Tibial nerve (tissue), 4 donors: ENCODE measurements at places on chromosomes 3 and 15. TPM values are rescaled to one million over a fixed set of nuclear protein-coding genes. Genes with fewer than 3 reads are reported as not detected.

- no peaks in the 10 kb centered on the region for H3K36me3 ChIP-seq
- no peak overlapping the region for H3K4me3 ChIP-seq
- no peaks in the 10 kb centered on the region for H3K27me3 ChIP-seq
- H3K27ac ChIP-seq, result no peak overlapping the region
Observed at GRCh38 chr15:55349282-55349681, 30.3 kb downstream of the PIGB start.

DNA sequence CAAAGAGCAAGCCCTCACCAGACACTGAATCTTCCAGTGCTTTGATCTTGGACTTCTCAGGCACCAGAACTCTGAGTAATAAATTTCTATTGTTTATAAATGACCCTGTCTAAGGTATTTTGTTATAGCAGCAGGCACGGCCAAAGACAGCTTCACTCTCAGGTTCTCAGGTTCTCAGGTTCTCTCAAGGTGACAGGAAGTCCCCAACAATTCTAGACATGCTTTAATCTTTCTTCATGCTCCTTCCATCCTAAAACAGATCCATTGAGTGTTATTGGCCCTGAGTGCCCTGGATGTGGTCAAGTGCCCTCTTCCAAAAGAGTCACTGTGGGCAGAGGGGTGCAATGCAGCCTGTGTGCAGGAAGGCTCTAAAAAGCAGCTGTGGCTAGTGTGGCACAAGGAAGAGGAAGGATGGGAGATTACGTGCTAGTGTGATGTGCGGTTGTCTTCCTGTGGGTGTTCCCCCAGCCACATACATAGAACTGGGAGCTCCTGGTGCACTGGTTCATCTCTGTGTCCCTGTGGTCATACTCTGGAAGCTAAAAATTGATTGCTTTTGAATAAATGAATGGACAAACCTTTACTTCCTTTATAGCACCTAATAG lies 11.0 kb upstream of the RAB7A start:
- DNase-seq, result no peak
- H3K27ac ChIP-seq, result no peak overlapping the region
- H3K4me1 ChIP-seq, result no peaks in the 10 kb centered on the region
- H3K27me3 ChIP-seq, result no peaks in the 10 kb centered on the region
- no peak overlapping the region for H3K4me3 ChIP-seq

GRCh38 chr3:77321646-77322045 lies 281.7 kb downstream of the ROBO2 start:
- DNase-seq, result no peak
- H3K4me3 ChIP-seq, result no peak overlapping the region
- H3K36me3 ChIP-seq, result no peaks in the 10 kb centered on the region
- no peak overlapping the region for H3K27ac ChIP-seq
- no peaks in the 10 kb centered on the region for H3K27me3 ChIP-seq

- DNase-seq, result no peak
- H3K36me3 ChIP-seq, result no peaks in the 10 kb centered on the region
- H3K27me3 ChIP-seq, result no peaks in the 10 kb centered on the region
Observed at GRCh38 chr3:169106662-169107061, 556.9 kb downstream of the MECOM start.

GRCh38 chr3:4774531-4774930 lies 204.7 kb upstream of the BHLHE40 start:
- no peak overlapping the region for H3K4me3 ChIP-seq
- H3K27ac ChIP-seq, result no peak overlapping the region
- H3K36me3 ChIP-seq, result no peaks in the 10 kb centered on the region
- DNase-seq, result no peak

DNA sequence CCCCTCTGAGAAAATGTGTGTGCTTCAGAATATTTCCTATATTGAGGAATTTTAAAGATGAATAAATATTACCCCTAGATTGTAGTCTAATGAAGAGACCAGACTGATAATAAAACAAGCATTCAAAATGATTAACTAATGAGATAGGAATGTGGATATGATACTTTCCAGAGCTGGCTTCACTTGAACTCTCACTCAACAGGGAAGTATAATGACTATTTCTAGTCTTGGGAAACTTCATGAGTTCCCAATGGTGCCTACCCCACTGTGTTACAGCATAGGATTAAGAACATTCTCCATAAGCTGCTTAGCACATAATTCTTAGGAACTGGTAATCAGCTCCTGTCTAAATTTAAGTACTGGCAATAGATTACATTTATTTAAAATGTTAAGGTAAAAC lies 261.5 kb upstream of the ZNF385D start:
- no peak overlapping the region for H3K27ac ChIP-seq
- no peak overlapping the region for H3K4me3 ChIP-seq
- H3K4me1 ChIP-seq, result no peaks in the 10 kb centered on the region
- DNase-seq, result no peak
- H3K36me3 ChIP-seq, result no peaks in the 10 kb centered on the region

DNA sequence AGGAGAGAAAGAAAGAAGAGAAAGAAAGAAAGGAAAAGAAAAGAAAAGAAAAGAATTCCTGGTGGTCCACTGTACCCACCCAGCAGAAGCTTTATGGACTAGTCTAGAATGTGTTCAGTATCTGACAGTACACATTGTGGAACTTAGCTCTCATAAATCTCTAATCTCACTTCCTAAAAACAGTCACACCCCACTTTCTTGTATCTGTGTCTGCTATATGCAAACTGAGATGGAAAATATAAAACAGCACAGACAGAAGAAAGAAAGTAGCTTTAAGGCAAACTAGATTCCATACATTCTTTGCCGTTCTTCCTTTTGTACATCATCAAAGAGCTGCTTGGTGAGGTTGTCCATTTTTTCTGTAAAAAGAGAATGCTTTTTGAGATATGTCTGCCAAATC lies 41.1 kb upstream of the GNB5 start:
- no peaks in the 10 kb centered on the region for H3K4me1 ChIP-seq
- DNase-seq, result no peak
- H3K36me3 ChIP-seq, result no peaks in the 10 kb centered on the region
- H3K4me3 ChIP-seq, result no peak overlapping the region
- H3K27me3 ChIP-seq, result no peaks in the 10 kb centered on the region

GRCh38 chr3:185820973-185821758 lies 3.7 kb downstream of the IGF2BP2 start:
- H3K27me3 ChIP-seq, result peaks cover 14% of the 10 kb centered on the region
- H3K27ac ChIP-seq, result no peak overlapping the region
- DNase-seq, result no peak
- no peaks in the 10 kb centered on the region for H3K4me1 ChIP-seq

DNA sequence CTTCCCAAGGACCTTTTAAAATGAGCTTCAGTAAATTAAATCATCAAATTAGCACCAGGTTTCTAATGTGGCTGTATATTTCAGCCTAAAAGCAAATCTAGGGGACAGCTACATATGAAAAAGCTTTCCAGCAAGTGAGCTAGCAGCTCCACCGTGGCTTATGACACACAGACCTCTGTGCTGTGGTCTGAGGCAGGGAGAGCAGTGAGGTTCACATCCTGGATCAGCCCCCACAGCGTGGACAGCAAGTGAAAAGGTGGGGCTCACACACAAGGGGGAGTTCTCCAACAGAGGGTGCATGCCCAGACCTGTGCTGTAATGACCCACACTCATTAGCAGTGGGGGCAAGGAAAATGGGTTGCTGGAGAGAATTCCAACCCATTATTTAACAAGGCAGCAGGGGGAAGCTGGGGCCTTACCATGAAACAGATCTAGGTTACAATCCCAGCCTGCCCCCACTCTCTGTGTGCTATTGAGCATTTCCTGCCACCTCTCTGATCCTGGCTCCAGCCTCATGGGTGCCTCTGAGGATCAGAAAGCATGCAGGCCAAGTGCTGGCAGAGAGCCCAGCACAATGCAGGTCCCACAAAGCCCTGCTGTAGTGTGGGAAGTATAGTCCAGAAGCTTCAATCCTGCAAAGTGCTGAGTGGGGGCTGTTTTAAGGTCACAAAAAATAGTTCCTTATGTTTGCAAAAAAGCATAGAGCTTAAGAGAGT lies 48.2 kb downstream of the RASGRF1 start:
- no peak for DNase-seq
- H3K4me3 ChIP-seq, result no peak overlapping the region
- H3K36me3 ChIP-seq, result peaks cover 25% of the 10 kb centered on the region
- no peak overlapping the region for H3K27ac ChIP-seq
- H3K27me3 ChIP-seq, result no peaks in the 10 kb centered on the region

GRCh38 chr3:33537133-33537532 lies 96.9 kb upstream of the UBP1 start:
- no peak overlapping the region for H3K4me3 ChIP-seq
- H3K36me3 ChIP-seq, result peaks cover 4% of the 10 kb centered on the region
- no peaks in the 10 kb centered on the region for H3K4me1 ChIP-seq
- H3K27me3 ChIP-seq, result no peaks in the 10 kb centered on the region
- no peak for DNase-seq

DNA sequence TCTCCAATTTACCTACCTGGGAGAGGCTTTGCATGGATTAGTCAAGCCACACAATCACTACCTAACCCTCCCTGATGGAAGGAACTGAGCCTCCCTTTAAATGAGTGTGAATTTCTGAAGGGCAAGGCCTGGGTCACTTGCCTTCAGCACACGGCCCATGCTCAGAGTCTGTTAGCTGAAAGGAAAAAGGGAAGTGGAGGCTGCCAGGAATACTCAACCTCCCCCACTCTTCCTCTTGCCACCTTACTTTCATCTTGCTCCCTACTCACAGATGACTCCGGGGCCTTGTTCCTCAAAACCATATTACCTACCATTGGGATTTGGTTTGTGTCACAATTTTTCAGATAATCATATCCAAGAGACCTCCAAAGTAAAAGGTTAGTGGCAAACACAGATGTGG lies 220.0 kb downstream of the ABHD5 start:
- H3K36me3 ChIP-seq, result no peaks in the 10 kb centered on the region
- H3K4me1 ChIP-seq, result no peaks in the 10 kb centered on the region
- H3K27me3 ChIP-seq, result no peaks in the 10 kb centered on the region
- H3K27ac ChIP-seq, result no peak overlapping the region

- H3K4me1 ChIP-seq, result peaks cover 40% of the 10 kb centered on the region
- no peak overlapping the region for H3K4me3 ChIP-seq
- no peaks in the 10 kb centered on the region for H3K36me3 ChIP-seq
- H3K27ac ChIP-seq, result no peak overlapping the region
- DNase-seq, result no peak
Observed at GRCh38 chr3:184382326-184383032, 2.6 kb downstream of the CHRD start.

- no peak overlapping the region for H3K4me3 ChIP-seq
- no peaks in the 10 kb centered on the region for H3K27me3 ChIP-seq
- no peaks in the 10 kb centered on the region for H3K4me1 ChIP-seq
- H3K27ac ChIP-seq, result no peak overlapping the region
Observed at GRCh38 chr15:98232761-98233160, 272.3 kb downstream of the ARRDC4 start.

- DNase-seq, result no peak
- H3K4me3 ChIP-seq, result no peak overlapping the region
- H3K4me1 ChIP-seq, result no peaks in the 10 kb centered on the region
- H3K27me3 ChIP-seq, result no peaks in the 10 kb centered on the region
Observed at GRCh38 chr3:180116658-180117057, 79.9 kb upstream of the PEX5L start.

DNA sequence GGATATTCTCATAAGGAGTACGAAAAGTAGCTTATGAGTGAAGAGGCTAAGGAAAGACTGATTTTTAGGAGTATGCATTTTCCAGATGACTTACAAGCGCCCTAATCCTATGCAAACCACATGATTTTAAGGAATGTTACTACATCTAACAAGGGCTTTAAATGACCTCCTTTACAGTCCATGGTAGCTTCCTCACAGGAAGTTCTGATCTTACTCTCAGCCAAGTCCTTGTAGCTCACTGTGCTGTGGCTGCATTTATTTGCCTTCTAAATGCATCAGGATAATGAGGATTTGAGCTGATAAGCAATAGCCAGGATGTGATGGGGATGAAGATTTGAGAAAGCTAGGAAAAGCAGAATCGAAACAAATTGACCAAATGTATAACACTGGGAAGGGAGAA lies 896.0 kb downstream of the MCTP2 start:
- no peak for DNase-seq
- no peak overlapping the region for H3K4me3 ChIP-seq
- H3K27ac ChIP-seq, result no peak overlapping the region
- no peaks in the 10 kb centered on the region for H3K27me3 ChIP-seq
- no peaks in the 10 kb centered on the region for H3K4me1 ChIP-seq

- no peak for DNase-seq
- no peaks in the 10 kb centered on the region for H3K36me3 ChIP-seq
- H3K4me3 ChIP-seq, result no peak overlapping the region
- no peaks in the 10 kb centered on the region for H3K27me3 ChIP-seq
- no peak overlapping the region for H3K27ac ChIP-seq
Observed at GRCh38 chr3:155876037-155876436, 5.6 kb downstream of the GMPS start.

- no peaks in the 10 kb centered on the region for H3K4me1 ChIP-seq
- H3K4me3 ChIP-seq, result no peak overlapping the region
- H3K27me3 ChIP-seq, result no peaks in the 10 kb centered on the region
- DNase-seq, result no peak
- H3K36me3 ChIP-seq, result no peaks in the 10 kb centered on the region
Observed at GRCh38 chr3:852033-852432, 240.8 kb upstream of the CNTN6 start.

DNA sequence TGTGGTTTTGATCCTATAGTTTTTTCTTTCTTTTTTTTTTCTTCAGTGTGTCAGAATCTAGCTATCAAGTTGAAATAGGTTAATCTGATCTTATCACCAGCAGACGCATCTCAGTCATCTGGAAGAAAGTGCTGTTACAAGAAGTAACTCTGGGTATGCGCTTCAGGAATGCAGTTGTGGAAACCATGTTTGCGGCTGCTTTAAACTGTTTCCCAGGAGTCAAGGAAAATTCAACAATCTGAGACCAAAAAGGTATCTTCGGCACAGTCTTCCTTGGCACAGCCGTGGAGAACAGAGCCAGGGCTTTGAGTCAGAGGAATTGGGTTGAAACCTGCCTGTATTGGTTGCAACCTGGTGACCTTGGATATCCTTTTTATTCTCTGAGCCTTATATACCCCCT lies 59.9 kb downstream of the CD47 start:
- H3K4me1 ChIP-seq, result no peaks in the 10 kb centered on the region
- H3K27ac ChIP-seq, result no peak overlapping the region
- H3K36me3 ChIP-seq, result no peaks in the 10 kb centered on the region
- H3K27me3 ChIP-seq, result no peaks in the 10 kb centered on the region

- no peak overlapping the region for H3K27ac ChIP-seq
- H3K36me3 ChIP-seq, result peaks cover 22% of the 10 kb centered on the region
- H3K27me3 ChIP-seq, result no peaks in the 10 kb centered on the region
- H3K4me3 ChIP-seq, result no peak overlapping the region
Observed at GRCh38 chr15:52144656-52145178, 32.1 kb upstream of the BCL2L10 start.

- no peak overlapping the region for H3K4me3 ChIP-seq
- H3K36me3 ChIP-seq, result no peaks in the 10 kb centered on the region
- H3K27ac ChIP-seq, result no peak overlapping the region
- no peaks in the 10 kb centered on the region for H3K27me3 ChIP-seq
Observed at GRCh38 chr15:61115679-61116078, 113.4 kb downstream of the RORA start.

Gene PLA2G4F
- not detected for total RNA-seq

Gene COL6A6
- under 0.01 TPM for total RNA-seq

Gene FAM162A
- total RNA-seq, result 16.4 TPM

Gene SLC12A1
- total RNA-seq, result not detected

Gene SCAANT1
- total RNA-seq, result not detected

Gene EHHADH
- 3.8 TPM for total RNA-seq

Gene CLEC3B
- 137 TPM for total RNA-seq

Gene FAM3D
- total RNA-seq, result not detected

Gene GOLGA6L4
- 3.1 TPM for total RNA-seq
